Fibroblast of the aortic adventitia (primary cell): ENCODE measurements at places on chromosomes 6 and 20. TPM values are rescaled to one million over a fixed set of nuclear protein-coding genes. Genes with fewer than 3 reads are reported as not detected.

DNA sequence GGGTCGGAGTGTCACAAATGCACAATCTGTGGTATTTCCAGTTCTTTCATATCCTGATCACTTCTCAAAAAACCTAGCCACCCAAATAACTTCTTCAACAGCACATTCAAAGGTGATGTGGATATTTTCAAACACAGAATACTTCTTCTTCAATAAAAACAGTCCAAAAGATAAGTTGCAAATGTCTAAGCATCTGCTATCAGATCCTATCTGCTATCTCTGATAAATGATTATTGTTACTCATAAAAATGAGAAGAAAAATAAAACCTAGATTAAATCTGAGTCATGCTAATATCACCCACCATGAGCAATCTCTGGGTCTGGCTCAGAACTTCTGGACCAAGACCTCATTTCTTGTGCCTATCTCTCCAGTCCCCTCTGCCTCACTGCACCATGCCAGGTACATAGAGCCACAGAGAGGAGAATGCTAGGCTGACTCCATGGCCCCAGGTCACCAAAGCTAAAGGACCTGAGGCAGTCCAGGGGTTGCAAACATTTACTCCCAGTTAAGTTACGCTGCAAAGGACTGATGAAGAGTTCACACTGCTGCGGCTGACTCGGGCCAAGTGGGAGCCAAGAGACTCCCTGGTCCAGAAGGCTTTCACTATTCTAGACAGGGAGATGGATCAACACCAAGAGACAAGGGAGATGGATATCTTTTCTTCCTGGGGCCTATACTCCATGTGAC, 101.4 kb downstream of the KIF13A start:
- DNase-seq = peak; percentile 56

DNA sequence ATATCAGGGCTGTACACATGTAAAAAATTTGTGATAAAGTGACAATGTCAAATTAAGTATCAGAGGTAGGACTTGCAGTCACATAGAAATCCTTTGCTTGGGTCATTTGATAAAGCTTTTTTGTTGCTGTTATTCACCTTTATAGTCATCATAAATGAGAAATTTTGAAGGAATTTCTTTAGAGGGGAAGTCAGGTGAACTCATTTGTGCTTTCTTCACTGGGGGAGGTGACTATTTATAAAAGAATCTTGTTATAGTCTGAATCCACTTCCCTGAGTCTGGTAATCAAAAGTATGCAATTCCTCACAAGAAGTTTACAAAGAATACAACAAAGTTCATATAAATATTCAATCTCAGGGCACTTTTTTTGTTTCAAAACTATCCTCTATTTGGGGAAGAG, 47.7 kb downstream of the FRK start:
- no peak for DNase-seq

- peak; percentile 11 for DNase-seq
Measured at GRCh38 chr6:93468291-93468690, 48.9 kb upstream of the EPHA7 start.

DNA sequence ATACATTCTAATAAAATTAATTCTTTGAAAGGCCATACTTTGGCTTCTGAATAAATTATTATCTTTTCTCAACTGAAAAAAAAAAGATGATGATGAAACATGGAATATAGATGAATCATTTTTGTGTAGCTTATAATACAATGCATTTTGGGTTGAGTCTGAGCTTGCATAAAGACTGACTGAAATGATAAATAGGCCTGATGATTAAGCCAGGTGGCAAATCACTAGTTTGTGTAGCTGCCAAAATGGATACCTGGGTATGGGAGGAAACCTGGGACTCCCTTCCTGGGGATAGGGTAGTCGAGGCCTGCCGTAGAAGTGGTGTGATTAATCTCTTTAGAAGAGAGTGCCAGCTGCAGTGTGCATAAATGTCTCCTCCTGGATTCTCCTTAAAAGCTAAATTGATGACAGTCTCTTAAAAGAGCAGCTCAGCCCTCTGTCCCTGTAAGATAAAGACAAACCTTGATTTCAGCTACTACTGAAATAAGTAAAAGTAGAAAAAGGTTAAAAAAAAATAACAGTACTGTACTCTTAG, 275.1 kb downstream of the GRIK2 start:
- DNase-seq = peak; percentile 34

The SAMD3 gene
- total RNA-seq = 9.1 and 33.9 TPM in 2 replicates

GRCh38 chr20:846894-847278, 13.4 kb downstream of the FAM110A start:
- no peak for DNase-seq

DNA sequence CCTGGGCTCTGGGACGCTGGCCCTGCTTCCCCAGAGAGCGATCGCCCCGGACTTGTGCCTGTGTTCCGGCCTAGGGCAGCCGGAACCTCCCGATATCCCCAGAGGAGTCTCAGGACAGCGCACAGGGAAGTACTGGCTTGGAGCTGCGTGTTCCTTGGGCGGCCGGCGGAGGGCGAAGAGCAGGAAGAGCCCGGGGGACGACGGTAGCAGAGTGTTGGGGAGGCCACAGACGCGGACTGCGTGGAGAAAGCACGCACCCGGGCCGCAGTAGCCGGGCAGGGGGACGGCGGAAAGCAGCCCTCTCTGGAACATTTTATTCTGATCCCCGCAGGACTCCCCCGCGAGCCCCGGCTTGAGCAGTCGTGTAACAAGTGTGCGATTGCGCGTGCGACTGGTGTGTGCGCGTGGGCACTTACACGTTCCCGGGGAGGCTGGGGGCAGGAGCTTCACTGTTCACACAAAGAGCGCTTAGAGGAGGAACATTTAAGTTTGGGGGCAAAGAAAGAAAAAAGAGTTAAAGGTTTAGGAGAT, 36.1 kb downstream of the NCR2 start:
- DNase-seq = peak; percentile 25

The DNAH8 gene
- 0.08 TPM in 1 of 2 replicates, not detected in the other for total RNA-seq

DNA sequence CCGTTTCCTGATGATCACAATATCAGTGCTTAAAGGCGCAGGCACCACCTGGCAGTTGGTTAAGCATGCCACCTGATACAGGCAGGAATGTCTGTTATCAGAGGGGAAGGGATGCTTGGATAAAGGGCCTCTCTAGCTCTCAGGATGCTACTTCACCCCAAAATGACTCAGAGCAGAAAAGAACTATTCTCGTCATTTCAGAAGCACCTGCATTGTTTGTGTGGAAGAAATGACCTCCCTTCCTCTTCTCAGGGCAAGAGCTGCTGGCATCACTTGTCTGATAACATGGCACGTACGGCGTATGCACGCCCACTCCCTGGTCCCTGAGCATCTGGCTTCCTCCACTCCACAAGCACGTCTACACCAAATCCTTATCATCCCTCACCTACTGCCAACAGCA, 47.3 kb downstream of the ATP9A start:
- DNase-seq = no peak

GRCh38 chr20:8639112-8639778, 429.6 kb upstream of the PLCB4 start:
- no peak for DNase-seq
